Cortex of kidney (tissue), 1 donor: ENCODE measurements at places on chromosomes 4 and X.

DNA sequence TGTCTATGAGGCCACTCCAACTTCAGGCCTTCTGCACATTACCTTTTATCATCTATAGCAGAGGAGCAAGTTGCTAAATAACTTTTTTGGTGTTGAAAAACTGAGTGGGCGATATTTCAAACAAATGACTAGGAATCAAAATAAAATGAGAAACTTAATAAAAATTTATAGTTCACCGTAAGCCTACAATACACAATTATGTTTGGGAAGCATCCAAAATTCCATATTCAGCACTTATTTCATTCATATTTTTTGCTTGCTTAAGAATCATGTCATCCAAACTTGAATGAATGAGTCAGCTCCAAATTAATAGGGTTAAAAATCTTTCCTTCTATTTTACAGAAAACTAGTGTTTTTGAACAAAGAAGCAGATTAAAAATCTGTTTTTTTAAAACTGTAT, 119.1 kb downstream of the SH3RF1 start:
- DNase-seq: no peak

DNA sequence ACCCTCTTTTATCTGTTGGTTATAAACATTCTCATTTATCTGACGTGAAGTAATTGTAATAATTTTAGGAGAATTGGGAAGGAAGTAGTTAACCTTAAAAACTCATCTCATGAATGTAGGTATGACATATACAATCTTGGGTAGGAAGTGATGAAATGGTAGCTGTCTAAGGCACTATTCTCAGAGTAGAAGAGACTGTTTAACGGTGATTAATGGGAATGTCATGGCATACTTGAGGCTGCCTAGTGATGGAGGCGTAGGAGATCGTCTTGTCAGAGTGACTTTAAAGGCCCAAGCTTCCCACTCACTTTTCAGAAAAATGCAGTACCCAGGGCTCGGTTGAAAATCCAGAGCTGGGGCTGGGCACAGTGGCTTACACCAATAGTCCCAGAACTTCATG, 19.4 kb upstream of the AGA start:
- no peak for DNase-seq

DNA sequence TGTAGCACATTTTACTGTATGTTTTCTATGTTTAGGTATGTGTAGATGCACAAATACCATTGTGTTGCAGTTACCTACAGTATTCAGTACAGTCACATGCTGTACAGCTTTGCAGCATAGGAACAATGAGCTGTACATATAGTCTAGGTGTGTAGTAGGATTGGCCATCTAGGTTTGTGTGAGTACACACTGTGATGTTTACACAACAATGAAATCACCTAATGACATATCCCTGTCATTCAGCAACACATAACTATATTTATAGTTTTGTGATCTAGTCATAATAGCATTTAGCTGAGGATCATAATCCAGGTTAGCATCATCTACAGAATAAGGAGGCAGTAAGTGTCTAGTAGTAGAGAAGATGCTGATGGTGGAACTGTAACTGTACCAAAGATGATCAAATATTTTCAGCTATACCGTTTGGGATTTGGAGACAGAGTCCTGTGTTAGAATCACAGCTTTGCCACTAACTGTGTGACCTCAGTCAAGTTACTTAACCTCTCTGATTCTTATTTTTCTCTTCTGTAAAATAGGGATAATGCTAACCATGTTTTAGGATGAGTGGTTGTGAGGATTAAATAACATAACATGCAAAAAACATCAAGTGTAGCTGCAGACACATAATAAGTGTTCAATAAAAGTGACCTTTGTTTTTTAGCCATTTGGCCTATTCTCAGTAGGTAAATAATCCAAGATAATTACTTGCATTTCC, 73.3 kb downstream of the LIMCH1 start:
- DNase-seq: no peak

- DNase-seq: no peak
These were observed 99.4 kb upstream of the STK26 start for GRCh38 chrX:131923614-131924250.

GRCh38 chr4:98289375-98289774, 28.2 kb downstream of the RAP1GDS1 start:
- DNase-seq: no peak

GRCh38 chr4:60948008-60948407, 252.1 kb upstream of the ADGRL3 start:
- DNase-seq: no peak

- no peak for DNase-seq
These were observed 47.1 kb upstream of the CLNK start for GRCh38 chr4:10731690-10732089.

DNA sequence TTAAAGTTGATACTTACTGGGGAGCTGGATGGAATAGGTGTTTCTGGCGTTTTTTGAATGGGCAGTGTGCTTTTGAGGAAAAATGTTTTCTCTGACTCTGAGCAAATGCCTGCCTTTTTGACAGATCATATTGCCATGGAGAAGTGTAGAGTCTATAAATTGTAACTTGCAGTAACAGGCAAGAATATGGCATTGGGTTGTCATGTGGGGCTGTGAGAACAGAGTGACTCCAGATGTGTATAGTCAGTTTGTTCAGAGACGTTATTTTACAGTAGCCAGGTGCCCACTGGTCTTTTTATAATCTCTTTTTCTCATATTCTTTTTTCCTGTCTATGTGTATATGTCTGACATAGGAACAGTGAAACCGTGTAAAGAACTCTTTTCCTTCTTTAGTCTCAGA, 40.8 kb downstream of the RAPGEF2 start:
- no peak for DNase-seq

DNA sequence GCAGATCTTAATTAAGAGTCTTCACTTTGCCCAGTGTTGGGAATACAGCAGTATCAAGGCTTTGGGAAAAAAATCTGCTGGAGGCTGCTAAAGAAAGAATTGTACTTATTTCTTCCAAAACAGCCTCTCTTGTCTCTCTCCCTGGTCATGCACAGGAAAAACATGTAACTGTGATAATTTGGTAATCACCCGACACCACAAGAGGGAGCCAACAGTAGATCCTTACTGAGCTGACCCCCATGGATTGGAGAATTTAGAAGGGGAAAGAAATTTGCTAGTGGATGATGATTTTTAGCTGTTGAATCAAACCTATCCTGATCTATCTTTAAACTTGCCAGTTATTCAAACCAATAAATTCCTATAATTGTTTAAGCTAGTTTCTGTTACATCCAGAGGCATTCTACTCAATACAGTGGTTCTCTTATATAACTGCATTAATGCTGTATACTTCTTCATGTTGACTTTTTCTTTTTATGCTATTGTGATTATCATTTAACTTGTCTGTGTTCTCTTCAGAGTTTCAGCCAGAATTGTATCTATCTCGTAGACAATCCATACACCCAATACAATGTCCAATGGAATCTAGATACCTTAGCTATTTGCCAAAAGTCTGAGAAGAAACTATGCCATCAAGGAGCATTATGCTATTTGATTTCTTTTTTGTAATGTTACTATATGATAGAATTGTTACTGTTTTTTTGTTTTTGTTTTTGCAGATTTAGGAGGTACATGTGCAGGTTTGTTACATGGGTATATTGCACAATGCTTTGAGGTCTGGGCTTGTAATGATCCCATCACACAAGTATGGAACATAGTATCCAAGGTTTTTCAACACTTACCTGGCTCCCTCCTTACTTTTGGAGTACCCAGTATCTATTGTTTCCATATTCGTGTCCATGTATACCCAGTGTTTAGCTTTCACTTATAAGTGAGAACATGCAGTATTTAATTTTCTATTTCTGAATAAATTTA, 31.3 kb upstream of the ARHGEF38 start:
- DNase-seq: no peak

DNA sequence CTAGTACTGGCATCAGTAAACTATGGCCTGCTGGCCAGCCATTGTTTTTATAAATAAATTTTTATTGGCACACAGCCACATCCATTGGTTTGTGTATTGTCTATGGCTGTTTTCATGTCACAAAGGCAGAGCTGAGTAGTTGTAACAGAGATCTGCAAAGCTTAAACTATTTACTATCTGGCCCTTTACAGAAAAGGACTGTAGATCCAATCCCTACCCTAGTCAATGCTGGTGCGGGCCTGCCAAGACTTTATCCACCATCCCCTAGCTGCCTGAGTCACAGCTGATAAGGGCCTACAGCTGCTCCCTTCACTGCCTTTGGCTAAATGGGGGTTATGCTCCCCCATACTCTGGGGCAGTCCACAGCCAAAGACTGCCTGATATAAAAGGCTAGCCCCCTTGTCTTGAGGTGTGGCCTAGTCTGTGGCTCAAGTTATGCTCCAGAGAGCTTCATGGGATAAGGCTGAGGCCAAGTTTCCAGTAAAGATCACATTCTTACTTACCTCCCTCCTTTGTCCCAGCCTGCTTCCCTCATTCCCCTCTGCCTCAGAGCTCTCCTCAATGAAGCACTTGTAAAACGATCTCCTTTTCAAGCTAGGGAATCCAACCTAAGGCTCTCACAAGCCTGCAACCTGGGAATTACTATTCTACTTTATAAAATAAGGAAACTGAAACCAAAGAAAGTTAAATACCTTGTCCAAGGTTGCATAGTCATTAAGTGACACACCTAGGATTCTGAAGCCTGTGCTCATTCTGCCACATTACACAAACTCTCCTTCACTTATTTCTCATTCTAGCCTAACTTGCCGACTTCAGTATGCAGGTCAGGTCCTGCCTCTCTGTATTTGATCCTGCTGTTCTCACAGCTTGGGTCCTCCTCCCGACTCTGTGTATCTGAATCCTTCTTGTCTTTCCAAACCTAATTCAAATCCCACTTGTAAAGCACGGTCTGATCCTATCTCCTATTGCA, 20.7 kb downstream of the ACE2 start:
- DNase-seq: no peak

DNA sequence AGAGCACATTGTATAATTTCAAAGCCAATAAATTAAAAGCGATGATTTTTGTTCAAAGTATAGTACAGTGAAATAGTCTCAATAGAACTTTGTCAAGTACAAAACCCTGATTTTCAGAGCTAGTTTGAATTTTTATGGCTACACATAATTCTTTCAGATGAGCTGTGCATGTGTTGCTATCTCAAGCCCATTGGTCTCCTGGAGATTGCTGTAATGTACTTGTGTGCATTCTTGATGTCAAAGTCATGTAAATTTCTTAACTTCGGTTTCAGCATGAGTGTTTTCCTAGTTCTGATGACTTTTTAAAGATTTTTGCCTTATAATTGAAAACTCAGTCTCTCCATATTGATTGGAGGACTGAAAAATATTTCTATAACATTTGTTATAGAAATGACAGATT, 200.8 kb downstream of the CEP135 start:
- no peak for DNase-seq

DNA sequence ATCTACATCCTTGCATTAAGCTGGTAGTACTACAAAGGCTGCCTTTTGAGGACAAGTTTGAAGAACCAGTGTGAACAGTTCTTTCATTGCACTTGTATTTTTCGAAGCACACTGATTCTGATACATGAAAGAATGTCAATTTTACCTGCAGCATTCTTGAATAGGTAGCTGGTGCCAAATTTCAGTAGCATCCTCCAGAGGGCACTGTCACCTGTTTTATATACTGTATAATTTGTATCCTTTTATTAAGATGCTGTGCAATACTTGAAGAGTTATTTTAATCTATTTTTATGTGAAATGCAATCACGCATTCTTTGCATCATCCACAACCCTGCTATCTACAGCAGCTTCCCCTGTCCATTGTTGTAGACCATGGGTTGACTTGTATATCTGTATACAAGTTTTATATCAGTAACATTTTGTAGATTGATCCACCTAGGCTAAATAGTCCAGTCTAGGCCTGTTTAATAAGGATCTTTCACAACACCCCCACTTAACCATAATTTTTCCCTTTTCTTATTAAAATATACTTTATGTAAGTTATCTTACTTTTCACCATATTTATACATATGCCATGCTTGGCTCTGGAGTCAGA, 325.7 kb downstream of the PCDH7 start:
- no peak for DNase-seq

- DNase-seq: no peak
These were observed 220.2 kb upstream of the UGT8 start for GRCh38 chr4:114378305-114378903.

GRCh38 chr4:158068068-158068467, 104.8 kb downstream of the GASK1B start:
- DNase-seq: no peak

GRCh38 chrX:38262715-38263620, 42.3 kb upstream of the SRPX start:
- DNase-seq: no peak

GRCh38 chr4:127403471-127404084, 229.2 kb upstream of the INTU start:
- no peak for DNase-seq

GRCh38 chrX:153601511-153602110, 2.7 kb upstream of the CCNQ start:
- DNase-seq: no peak

GRCh38 chr4:88158489-88159228, at the start of gene ABCG2:
Gene ABCG2 (minus strand): TSS chr4:88158639. CDS start chr4:88139995, 18,644 bp downstream.
- DNase-seq: no peak

GRCh38 chr4:74873545-74874301, 59.2 kb upstream of the PARM1 start:
- no peak for DNase-seq

GRCh38 chr4:82367438-82368097, 6.2 kb downstream of the HNRNPD start:
- DNase-seq: no peak

GRCh38 chr4:94689155-94689860, 68.4 kb upstream of the BMPR1B start:
- DNase-seq: no peak

- DNase-seq: no peak
These were observed 23.1 kb downstream of the SASH3 start for GRCh38 chrX:129802863-129803262.

DNA sequence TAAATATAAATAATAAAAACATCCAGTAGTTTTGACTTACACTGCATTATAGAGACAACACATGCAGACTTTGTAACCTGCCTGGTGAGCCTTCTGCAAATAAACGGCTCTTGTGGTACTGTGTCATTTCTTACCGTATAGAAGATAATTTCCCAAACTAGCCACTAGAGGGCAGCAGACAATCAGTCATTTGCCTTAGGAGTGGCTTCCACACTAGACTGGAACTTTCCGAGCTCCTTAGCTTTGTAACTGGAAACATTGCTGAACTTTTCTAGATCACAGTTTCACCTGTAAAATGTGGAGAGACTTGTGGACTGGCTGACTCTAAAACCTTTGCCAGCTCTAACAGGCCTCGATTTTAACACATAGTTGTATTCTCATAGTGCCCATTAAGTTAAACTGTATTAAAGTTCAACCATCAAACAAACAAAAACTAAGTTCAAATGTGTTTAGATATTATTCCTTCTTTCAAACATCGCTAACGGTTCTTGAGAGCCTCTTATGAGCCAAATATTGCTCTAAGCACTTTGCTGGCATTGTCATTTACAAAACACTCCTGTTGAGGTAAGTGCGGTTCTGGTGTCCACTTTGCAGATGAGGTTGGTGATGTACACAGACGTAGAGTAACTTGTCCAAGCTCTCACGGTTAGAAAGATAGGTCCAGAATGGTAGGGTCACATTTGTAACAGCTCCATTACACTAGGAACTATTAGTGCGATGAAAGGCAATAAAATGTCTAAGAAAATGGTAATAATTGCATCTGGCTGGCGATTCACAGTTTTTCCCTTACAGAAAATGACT, 345.5 kb downstream of the ANK2 start:
- DNase-seq: no peak

GRCh38 chr4:126221717-126222340, 907.1 kb downstream of the FAT4 start:
- no peak for DNase-seq

GRCh38 chr4:4780729-4781244, 78.7 kb upstream of the MSX1 start:
- DNase-seq: no peak
